Activated CD4-positive, CD25-positive, alpha-beta regulatory T cell treated with anti-CD3 and anti-CD28 coated beads, Interleukin-2, amount 50 U/mL, for 24 hours (primary cell): ENCODE measurements at places on chromosomes 16 and 17.

DNA sequence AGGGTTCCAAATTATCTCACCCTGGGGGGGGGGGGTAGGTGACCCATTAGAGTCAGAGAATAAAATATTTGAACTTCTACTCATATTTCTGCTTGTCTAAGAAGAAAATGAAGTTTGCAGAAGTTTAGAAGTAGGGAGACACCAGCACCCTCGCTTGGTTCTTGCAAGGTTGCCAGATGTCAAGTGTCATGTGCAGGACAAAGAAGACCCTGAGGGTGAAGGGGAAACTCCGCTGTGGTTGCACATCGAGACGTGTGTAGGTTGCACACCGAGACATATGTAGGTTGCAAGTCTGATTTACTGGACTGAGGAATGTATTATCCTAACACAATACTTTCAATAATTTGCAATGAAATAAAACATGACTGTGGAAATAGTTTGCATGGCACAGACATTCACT lies 42.4 kb upstream of the IRF8 start:
- no peak for ATAC-seq

GRCh38 chr17:72510351-72511016 lies 389.7 kb downstream of the SOX9 start:
- ATAC-seq = no peak

DNA sequence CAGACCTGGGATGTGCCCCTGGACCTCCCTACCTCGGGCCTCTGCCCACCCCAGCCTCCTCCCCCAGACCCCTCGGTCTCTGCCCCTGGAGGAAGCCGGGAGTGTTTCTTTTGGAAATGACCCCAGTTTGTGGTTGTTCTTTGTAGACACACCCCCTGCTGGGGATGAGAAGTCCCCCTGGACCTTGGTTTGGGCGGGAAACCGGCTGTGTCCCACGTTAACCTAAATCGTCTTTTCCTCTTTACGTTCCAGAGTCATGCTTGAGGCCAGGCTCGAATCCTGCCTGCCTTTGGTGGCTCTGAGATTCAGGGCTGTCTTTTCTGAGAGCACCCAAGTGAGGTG lies 116.6 kb downstream of the METRNL start:
- no peak for ATAC-seq

DNA sequence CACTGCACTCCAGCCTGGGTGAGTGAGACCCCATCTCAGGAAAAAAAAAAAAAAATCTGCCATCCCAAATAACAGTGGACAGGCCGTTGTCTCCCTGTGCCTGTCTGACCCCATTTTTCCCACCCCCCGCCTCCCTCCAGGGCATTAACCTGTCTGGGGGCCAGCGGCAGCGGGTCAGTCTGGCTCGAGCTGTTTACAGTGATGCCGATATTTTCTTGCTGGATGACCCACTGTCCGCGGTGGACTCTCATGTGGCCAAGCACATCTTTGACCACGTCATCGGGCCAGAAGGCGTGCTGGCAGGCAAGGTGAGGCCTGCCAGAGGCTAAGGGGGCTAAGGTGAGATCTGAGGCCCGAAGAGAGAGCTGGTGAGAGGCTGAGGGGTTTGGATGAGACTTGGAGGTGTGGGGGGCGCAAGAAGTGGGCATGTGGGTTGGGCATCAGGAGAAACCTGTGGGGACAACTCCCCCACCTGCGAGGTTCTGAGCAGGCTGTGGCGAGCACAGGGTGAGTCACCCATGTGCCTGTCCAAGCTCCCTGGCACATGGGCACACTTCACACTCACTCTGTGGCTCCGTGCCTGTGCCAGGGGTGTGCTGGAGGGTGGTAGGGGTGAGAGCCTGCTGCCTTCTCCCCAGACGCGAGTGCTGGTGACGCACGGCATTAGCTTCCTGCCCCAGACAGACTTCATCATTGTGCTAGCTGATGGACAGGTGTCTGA lies 34.7 kb downstream of the ANKRD40 start:
- ATAC-seq = no peak

GRCh38 chr16:77443357-77444146 lies 8.7 kb upstream of the ADAMTS18 start:
- no peak for ATAC-seq

DNA sequence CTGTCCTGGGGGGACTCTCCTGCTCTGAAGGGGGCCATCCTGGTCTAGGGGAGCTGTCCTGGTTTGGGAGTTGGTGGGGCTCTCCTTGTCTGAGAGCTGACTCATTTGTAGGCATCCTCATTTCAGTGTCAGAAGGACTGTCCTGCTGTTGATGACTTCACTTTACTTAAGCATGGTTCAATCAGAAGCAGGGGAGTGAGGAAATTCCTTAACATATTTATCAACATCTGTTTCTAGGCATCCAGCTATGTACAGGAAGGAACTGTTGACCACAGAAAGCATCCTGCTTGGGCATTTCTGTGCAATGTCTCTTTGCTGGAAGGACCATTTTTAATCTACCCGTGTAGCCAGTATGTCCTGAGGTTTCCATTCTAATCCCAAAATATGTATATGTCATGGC lies 502.7 kb upstream of the HSBP1 start:
- ATAC-seq = no peak

DNA sequence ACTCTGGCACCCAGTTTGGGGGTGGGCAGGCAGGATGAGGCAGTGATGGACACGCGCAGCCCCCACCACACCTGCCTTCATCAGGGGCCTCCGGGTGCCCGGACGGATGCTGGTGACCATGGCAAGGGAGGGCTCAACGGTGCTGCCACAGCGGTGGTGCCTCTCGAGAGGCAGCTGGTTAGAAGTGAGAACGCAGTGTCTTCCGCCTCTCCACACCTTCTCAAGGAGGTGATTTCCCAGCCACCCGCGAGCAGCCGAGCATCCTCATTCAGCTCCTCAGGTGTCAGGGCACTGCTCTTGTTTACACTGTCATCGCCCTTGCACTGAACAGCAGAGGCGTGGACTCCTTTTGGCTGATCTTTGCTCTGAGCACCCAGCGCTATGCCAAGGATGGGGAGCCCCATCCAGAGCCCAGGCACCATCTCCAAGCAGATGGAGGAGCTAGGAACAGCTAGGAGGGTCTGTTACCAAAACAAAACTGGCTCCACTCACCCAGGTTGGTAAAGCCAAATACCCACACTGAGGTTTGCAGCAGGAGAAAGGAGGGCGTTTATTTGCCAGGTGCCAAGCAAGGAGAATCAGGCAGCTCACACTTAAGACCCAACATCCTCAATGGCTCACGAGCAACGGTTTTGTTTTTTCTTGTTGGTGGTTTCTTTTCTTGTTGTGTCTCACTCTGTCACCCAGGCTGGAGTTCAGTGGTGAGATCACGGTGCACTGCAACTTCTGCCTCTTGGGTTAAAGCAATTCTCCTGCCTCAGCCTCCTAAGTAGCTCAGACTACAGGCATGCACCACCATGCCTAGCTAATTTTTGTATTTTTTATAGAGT lies 174.3 kb upstream of the TNRC6C start:
- ATAC-seq = peak; percentile 94

GRCh38 chr17:15361151-15361550 lies 19.8 kb upstream of the TEKT3 start:
- no peak for ATAC-seq

DNA sequence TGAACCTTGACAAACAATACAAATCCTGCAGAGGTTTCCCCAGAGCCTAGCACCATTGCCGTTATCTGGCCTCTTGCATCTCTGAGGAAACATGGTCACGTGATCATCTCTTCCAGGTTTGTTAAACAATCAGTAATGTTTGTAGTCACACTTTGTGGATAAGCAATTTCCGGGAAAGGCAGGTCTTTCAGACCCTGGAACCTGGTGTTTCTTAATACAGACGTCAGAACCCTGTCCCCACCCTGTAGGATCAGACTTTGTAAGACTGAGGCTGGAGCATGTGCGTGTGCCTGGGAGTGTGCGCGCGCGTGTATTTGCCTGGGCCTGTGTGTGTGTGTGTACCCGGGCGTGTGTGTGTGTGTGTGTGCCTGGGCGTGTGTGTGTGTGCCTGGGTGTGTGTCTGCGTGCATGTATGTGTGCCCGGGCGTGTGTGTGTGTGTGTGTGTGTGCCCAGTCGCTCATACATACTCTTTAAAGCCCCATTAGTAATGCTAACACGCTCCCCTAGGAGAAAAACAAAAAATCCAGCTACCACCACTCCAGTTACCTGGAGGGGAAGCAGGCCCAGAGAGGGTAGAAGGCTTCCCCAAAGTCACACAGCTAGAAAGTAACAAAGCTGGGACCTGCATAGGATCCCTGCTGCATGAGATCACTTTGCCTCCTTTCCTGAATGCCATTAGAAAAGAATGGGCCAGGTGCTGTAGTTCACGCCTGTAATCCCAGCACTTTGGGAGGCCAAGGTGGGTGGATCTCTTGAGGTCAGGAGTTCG lies 5.3 kb downstream of the CTNS start:
- no peak for ATAC-seq

DNA sequence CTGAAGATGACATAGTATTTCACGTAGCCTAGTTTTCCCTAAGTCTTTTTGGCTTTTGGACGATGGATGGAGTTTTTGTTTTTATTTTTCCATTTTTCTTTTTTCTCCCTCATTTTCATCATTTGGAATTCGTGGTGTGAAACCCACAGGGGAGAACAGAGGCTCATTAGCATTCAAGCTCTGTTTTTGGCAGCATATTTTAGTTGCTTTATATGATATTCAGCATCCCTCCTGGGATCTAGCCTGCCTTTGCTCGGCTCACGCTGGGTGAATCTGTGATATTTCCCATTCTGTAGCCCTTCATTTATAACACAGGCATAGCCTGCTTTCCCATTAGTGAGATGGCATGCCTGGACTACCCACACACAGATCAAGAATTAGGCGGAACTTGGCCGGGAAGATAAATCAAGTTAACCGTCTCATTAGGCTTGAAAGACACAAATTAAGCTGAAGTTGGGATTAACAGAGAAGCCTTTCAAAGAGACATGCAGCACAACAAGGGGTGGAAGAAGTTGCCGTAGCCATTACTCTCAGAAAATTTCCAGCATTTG lies 20.1 kb upstream of the CLEC19A start:
- no peak for ATAC-seq

- peak; percentile 79 for ATAC-seq
Observed at GRCh38 chr17:31008374-31009041, 37.7 kb downstream of the RNF135 start.

DNA sequence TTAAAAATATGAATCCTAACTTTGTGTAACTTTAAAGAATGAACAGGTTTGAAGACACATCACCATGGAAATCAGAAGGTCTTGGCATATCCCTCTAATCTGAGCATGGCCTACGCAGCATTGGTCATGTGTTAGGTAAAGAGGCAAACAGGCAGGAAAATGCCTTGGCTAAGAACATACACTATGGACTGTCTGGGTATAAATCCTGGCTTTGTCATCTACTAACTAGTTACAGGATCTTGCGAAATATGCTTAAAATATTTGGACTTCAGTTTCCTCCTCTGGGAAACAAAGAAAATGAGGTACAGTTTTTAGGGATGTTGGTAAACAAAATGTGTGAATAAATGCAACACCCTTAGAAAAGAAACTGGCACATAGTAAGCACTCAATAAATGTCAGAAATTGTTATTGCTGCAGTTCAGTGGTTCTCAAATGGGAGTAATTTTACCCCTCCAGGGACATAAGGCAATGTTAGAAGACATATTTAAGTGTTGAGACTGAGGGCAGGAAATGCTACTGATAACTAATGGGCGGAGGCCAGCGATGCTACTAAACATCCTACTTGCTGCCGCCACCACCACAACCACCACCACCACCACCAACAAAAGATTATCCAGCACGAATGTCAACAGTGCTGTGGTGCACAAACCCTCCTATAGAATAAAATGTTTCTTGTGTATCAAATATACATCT lies 770.8 kb upstream of the SOX9 start:
- no peak for ATAC-seq

DNA sequence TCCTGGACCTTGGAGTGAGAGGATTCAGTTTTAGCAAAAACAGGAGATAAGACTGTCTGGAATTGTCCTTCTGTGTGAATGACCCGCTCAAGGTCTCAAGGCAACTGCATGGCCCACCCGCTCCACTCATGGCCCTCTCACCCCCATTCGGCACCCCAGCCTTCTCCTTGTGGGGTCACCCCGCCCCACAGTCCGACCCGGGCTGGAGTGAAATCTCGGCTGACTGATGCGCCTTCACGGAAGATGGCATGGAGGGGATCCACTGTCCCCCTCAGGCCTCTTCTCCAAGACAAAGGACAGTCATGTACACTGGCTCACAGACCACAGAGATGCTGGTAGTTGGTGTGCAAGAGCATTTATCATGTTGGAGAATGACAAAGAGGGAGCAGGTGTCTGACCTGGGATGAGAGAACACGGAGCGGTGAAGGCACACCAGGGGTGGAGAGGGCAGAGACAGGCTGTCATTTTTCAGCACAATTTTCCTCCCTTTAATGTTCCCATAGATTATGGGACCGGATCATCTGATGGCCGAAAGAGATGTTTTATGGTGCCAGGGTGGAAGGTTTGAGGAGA lies 391.9 kb upstream of the TNRC6C start:
- ATAC-seq = no peak

GRCh38 chr17:66462010-66462409 lies 159.6 kb downstream of the PRKCA start:
- ATAC-seq = no peak

DNA sequence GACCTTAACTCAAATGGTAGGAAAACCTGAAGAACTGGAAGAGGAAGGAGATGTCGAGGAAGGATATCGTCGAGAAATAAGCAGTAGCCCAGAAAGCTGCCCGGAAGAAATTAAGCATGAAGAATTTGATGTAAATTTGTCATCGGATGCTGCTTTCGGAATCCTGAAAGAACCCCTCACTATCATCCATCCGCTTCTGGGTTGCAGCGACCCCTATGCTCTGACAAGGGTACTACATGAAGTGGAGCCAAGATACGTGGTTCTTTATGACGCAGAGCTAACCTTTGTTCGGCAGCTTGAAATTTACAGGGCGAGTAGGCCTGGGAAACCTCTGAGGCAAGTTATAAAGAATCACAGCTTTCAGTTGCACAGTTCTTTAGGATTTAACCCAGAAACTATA lies 15.5 kb downstream of the ERCC4 start:
- ATAC-seq = no peak

DNA sequence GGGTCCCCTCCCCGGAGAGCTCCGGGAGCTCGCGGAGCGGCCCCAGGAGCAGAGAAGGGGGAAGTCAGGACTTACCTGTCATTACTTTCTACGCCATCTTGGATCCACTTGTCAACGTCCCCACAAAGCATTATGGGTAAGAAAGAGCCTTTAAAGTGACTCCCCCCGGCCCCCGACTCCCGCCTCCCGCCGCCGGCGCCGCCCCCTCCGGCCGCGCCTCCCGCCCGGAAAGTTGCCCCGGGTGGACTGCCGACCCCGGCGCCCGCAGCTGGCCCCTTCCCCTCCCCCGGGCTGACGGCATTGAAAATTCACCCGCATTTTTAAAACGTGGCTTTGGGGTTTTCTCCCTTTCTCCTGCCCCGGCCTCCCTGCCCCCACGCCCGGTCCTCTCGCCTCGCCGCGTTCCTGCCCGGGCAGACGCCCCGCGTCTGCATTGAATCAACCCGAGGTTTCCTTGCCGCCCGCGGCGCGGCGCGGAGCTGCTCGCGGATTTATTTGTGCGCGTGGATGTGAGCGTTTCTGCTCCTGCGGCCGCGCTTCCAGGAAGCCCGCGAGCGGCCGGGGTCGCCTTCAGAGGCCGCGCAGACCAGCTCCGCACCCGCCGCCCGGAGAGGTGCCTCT lies at the start of gene HELZ:
Gene HELZ, minus strand, starts transcription at position 124 of the 621 bp plus-strand sequence. CDS start 26,392 bp downstream, outside the sequence.
- ATAC-seq = peak; percentile 87

- ATAC-seq = peak; percentile 99
Observed at GRCh38 chr17:39939588-39940419, 12.3 kb downstream of the LRRC3C start.
